Hypothalamus (tissue), 51 donors: ENCODE measurements at places on chromosomes 13 and 19.

DNA sequence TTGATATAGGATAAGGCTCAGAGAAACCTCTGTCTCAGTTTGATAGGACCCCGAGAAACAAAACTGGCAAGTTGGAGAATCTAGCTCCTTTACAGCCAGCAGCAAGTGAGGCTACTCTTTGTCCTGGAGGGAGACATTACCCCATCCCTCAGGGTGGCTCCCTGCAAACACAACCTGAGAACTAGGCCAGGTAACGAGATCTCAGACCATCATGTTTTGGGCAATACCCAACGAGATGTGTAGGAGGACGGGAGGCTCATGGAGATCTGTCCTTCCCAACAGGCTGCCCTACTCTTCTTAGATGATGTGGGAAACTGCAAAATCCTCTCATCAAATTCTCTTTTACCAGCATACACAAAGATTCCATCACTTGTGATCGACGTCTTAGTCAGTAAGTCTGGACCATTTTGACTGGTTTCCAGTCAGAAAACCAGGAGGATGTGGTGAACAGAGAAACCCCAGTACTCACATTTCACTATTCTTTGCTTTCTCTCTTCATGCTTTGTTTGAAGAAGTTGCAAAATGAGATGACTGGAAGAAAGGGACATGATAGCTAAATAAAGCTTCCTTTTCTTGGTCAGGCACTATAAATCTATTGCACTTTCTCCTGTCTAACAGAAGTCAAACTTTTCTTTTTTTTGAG lies 6.0 kb upstream of the CTU1 start:
- DNase-seq: no peak

GRCh38 chr19:5032101-5032967 lies 63.4 kb downstream of the KDM4B start:
- DNase-seq: no peak

DNA sequence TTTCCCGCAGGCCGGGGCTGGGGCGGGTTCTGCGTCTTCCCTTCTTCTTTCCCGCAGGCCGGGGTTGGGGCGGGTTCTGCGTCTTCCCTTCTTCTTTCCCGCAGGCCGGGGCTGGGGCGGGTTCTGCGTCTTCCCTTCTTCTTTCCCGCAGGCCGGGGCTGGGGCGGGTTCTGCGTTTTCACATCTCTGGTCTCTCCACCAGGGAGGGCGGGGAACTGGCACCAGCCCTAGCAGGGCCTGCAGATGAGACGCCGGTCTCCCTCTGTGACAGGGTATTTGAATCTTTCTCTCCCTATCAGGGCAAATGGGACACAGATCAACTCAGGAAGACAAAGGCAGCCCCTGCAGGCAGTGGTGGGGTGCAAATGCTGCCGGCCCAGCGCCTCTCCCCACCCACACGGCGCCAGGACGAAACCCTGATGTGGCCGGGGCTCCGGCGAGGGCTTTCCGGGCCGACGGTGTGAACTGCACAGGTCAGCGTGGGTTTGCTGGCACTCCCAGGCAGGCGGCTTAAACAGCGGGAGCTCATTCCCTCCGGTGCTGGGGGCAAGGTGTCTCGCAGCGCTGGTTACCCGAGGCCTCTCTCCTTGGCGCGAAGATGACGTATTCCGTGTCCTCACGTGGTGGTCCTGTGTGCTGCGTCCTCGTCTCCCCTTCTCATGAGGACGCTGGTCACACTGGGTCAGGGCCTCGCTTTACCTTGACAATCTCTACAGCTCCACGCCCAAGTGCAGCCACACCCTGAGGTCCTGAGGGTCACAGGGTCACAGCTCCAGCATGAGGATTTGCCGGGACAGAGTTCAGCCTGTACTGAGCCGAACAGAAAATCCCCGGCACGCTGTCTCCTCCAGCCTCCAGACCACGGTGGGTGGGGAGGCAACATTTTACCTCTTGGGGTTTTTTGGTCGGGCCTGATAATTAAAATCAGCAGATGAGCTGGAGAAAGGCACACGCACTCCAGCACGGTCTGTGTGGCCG lies 717 bp upstream of the C13orf46 start:
- DNase-seq: no peak

- DNase-seq: peak; percentile 47
Observed at GRCh38 chr19:18401580-18402112, 4.2 kb upstream of the LRRC25 start.

GRCh38 chr13:31986676-31987470 lies 44.7 kb upstream of the FRY start:
- no peak for DNase-seq

DNA sequence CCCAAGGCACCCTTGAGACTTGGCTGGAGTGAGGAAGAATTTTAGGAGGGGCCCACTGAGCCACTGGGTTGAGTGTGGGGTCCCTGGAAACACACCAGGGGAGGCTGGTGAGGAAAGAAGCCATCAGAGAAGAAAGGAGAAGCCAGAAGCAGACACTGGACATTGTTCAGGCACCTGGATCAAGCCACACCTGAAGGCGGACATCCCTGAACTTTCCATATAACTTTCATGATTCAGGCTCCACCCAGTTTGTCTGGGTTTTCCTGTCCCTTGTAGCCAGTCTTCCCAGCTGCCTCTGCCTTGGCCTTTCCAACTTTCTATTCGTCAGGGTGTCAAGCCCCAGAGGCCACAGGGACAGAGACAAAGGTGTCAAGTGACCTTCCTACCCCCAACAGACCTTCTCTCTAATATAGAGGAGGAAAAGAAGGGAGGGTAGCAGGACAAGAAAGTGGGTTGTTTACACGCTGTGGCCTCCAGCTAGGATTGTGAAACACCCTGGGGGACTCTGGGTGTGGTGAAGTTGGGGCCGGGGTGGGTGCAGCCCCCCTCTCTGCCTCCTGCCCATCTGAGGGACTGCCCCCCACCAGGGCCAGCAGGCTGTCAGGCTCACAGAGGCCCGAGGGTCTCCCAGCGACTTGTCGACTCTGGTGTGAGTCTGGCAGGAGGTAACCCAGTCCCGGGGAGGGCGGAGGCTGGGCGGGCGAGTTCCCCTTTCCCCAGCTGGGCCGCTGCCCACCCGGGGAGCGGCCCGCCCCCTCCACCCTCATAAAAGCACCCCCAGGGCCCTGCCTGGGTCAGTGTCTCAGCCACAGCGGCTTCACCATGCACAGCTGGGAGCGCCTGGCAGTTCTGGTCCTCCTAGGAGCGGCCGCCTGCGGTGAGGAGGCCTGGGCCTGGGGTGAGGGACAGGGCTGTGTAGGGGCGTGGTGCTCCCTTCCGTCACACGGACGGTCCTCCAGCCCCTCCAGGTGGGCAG lies at the start of gene CFD:
TSS of gene CFD (plus strand) at position 797 of the 976 bp plus-strand sequence. CDS start at position 823, 26 bp downstream.
- no peak for DNase-seq

- no peak for DNase-seq
Observed at GRCh38 chr19:1321539-1321938, 35.9 kb downstream of the EFNA2 start.
